Hematopoietic multipotent progenitor cell treated with erythropoietin and hydrocortisone succinate and interleukin-3 and kit ligand, for 17 days (in vitro differentiated cells): ENCODE measurements at places on chromosomes 5 and 9.

DNA sequence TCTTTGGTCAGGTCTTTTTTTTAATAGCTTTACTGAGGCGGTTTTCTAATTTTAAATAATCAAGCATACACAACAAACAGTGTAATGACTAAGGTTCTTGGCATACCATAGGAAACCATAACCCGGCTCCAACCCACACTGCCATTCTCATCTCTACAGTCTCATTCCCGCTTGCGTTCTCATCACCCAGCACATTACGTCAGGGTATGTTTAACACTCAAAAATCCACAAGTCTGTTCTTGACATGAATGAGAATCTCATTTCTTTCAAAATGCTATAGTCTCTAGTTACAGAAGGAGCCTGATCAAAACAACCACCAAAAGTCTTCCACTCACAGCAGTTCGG lies 505 bp downstream of the C5orf34 start:
- DNase-seq = no peak

GRCh38 chr5:81626524-81626923 lies 124.4 kb downstream of the SSBP2 start:
- no peak for DNase-seq

GRCh38 chr5:26579712-26580111 lies 458.7 kb downstream of the CDH9 start:
- DNase-seq = no peak

GRCh38 chr9:84317563-84317962 lies 23.0 kb downstream of the SLC28A3 start:
- DNase-seq = no peak

- no peak for DNase-seq
Observed at GRCh38 chr9:137556069-137556838, 4.6 kb downstream of the MRPL41 start.
